ENCODE measurements at places on chromosomes 5 and 9.

DNA sequence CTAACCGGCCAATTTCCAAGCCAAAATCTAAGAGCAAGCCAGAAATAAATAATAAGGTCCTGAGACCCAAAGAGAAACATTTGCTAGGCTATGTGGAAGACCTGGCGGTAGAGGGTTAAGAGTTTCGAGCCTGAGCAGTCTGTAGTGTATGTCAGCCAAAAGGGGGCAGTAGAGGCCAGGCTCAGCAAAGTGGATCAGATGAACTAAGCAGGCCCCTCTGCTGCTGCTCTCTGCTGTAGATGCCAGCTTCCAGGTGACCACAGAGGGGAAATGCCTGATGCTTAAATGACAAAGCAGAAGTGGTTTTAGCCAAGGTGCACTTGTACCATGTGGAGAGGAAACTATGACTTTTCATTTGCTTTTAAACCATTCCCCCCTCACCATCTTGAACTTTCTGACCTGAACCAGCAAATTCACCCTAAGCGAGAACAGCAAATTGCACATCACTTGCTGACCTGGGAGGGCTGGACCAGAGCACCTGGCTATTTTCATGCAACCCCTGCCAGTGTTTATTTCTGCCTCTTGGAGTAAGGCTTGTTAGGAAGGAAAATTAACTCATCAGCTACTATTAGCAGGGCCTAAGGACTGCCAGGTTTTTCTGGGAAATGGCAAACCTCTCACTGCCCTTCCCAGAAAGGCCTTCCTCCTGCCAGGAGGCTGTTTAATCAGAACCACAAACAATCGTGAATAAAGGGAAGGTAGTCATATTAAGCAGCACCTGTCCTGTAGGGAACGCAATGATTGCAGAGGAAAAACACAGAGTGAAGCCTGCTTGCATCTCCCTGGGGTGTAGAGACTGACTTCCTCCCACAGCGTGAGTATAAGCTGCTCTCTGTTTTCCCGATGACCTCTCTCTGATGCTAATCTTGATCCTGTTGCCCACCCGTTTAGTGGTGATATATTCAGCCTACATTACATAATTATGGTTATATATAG lies 818.2 kb downstream of the TLR4 start:
- DNase-seq, result no peak

DNA sequence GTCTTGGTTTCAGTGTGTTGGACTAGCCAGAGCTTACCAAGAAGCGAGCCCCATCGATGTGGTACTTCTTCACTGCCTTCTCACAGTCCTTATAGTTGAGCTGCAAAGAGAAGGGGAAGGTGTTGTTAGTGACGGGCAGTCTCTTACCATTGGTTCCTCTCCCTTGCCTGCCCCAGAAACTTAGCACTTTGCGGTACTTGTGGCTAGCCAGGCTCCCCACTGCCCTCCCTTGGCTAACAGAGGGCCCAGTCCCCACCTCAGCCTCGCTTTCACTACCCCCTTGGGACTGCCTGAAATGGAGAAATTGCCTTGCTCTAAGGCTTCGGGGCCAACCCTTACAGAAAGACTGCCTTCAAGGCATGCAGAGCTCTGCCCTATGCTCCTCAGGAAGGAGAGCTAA lies 4.3 kb downstream of the LCP2 start:
- no peak for DNase-seq

DNA sequence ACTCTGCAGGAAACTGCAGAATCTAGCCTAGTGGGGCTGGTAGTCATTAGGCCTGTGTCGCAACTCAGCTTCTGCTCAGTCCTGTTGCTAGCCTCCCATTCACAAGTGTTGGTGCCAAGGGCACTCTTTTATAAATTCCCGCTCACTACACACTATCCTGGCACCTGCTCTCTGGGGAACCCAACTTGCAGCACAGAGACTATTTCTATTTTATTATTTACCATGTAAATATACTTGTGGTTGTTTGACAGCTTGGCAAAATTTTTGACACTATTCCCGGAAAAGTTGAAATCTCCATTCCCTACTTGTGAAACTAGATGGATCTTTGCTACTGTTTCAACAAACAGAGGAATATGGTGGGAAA lies 20.4 kb upstream of the SMC2 start:
- no peak for DNase-seq

DNA sequence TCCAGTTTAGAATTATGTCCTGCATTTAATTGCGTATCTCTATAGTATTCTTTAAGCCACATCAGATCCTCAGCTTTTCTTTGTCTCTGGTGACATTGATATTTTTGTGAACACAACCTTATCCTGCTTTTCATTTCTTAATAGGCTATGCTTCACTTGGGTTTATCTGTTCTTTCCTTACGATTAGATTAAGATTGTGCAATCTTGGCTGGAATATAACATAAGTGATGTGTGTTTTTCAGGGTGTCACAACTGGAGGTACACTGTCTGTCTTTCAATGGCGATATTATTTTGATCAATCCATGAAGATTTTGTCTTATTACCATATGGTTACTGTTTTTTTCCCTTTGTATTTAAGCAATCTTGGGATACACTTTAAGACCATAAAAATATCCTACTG lies 23.6 kb downstream of the NAA35 start:
- no peak for DNase-seq

DNA sequence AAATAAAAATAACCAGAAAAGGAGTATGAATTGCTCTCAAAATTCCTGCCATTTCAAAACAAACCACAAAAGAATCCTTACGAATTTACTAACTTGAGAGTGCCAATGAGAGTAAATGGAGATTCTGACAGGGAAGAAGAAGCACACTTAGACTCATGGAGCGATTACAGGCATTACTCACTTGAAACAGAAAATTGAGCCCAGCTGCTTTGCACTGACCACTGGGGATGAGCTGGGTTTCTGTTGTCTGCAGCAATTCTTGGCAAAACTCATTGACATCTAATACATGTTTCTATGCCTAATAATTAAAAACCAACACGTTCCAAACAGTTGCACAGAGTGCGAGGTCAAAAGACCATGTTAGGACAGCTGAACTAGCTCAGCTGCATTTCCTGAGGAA lies 731.6 kb downstream of the DNAH5 start:
- DNase-seq, result no peak

DNA sequence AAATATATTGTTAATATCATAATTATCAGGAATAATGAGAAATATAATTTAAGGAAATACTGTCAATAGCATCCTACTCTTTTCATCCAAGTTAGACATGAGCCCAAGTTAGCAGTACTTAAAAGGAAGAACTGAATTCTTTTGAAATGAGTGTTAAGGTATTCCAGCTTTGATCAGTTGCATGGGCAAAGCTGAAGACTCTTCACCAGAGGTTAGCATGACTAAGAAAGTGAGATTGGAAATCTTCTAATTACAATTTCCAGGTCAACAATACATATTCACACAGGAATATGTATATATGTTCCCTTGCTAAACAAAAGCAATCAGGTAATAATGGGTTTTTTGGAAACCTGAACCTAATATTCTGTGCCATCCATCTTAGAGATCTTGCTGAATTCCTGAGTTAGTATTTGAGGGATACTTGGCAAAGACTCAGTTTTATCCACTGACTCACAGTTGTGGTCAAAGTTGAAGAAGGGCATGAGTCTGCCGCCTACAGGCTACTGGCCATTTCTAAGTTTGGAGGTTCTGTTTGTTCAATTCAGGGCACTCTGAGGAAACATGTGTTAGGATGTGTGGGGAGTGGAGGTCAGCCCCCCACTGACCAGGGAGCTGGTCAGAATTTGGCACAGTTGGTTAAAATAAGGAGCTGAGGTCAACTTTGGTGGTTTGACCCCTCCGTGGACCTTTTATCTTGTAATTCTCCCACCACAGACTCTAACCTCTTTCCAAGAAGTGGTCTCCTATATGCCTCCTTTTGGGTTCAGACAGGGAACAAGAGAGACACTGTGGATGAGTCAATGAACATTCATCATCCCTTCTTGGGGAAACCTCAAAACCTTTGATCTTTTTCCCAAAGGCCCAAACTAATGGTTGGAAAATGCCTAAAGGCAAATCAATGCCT lies 118.3 kb downstream of the PIK3R1 start:
- no peak for DNase-seq

DNA sequence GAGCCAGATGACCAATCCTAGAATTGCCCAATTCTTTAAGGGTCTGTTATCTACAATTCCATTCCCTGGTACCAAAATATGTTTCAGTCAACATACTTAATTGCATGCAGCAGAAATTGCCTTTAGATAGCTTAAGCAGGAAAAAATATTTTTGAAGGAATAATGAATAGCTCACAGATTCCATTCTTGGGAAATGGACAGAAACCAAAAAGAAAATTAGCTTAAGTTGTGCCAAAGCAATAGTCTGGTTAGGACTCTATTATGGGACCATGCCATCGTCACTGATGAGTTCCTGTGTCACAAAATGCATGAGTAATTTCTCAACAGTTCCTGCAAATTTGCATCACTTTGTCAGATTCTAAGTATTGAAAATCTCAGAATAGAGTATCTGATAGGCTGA lies 12.3 kb downstream of the ACTBL2 start:
- no peak for DNase-seq

GRCh38 chr5:120464627-120465435 lies 731 bp downstream of the PRR16 start:
- DNase-seq, result no peak

GRCh38 chr9:78668148-78668832 lies 371.4 kb downstream of the PSAT1 start:
- no peak for DNase-seq

DNA sequence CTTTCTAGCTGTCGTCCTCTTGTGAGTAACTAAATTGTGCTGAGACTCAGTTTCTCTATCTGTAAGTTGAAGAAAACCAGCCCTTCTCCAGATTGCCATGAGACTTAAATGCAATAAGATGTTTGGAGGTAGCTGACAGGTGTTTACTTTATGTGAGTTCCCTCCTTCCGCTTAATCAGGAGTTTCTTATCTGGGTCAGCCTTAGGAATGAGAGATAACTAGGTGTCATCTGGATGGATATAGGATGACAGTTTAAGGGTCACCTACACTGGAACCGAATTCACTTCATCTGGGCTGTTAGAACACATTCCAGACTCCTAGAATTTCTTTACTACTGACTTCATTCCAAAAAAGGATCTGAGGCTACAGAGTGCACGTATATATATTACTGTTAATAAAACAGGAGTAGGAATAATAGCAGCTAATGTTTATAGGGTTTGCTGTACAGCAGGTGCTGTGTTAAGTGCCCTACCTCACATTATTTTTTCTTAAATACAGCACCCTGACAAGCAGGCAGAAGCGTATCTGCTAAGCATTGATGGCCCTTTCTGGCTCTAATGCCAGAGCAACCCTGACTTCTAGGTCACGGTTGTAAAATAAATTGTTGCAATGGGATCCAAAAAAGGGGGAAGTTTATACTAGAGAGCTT lies 30.0 kb upstream of the CPEB4 start:
- DNase-seq, result no peak

- no peak for DNase-seq
Measured at GRCh38 chr5:95822043-95822541, 434 bp downstream of the GLRX start.

- no peak for DNase-seq
Measured at GRCh38 chr5:125486634-125487033, 740.2 kb upstream of the ZNF608 start.

- no peak for DNase-seq
Measured at GRCh38 chr9:123316053-123316718, 39.8 kb upstream of the CRB2 start.

- DNase-seq, result no peak
Measured at GRCh38 chr5:141479776-141480175, 4.0 kb downstream of the PCDHGC3 start.

- DNase-seq, result no peak
Measured at GRCh38 chr9:37730256-37730655, 23.3 kb upstream of the TRMT10B start.

DNA sequence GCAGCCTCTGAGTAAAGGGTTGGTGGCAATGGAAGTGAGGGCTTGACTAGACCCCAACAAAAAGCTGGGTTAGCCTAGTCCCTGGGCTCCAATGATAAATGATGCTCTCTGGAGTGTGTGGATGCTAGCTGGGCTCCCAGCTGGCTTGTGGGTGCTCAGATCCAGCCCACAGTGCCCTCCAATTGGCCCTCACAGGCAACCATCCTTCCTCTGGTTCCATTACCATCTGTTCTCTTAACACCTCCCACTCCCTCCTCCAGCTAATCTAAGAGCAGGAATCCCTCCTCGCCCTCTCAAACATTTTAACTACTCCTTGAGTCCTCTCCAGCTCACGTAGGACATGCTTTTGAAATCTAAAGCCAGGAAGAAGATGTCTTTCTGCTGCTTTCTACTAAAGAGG lies 25.2 kb upstream of the FRMD3 start:
- no peak for DNase-seq

- DNase-seq, result no peak
Measured at GRCh38 chr9:91065231-91066041, 263.8 kb downstream of the SYK start.
